ENCODE measurements at places on chromosomes 12 and 14. TPM values are rescaled to one million over a fixed set of nuclear protein-coding genes. Genes with fewer than 3 reads are reported as not detected.

DNA sequence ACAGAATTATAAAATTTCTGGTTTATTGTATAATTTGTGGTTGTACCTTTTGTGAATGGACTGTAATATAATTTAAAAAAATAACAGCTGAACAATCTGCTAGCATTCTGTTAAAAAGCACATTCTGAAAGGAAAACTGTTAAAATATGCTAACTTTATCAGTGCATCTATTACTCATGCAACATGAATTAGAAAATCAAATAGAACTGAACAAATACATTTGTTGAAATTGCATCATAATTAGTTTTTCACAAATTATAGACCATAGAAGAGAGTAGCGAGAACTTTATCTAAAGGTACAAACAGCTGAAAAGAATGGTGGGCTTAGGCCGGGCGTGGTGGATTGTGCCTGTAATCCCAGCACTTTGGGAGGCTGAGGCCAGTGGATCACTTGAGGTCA, 33.0 kb downstream of the PTPN21 start:
- no peak overlapping the region for H3K27ac ChIP-seq
- no peak for DNase-seq
- no peaks in the 10 kb centered on the region for H3K27me3 ChIP-seq
- no peak overlapping the region for H3K4me3 ChIP-seq
- H3K4me1 ChIP-seq, result no peaks in the 10 kb centered on the region

DNA sequence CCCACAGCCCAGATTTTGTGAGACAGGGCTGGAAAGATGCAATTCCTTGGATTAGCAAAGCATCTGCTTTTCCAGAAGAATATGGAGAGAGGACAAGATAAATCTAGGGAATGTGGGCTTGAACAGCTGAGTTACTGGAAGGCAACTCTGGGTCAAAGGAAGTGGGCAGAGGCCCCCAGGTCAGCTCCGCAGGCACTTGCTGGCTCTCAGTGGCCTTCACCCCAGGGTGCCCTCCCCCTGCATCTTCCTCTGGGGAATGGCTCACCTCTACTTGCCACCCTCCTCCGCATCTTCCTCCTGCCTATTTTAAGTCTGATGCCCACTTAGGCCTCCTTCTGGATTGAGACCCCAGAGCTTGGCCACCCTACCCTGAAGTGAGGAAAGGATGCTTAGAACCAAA, 10.5 kb upstream of the PNMA1 start:
- no peaks in the 10 kb centered on the region for H3K27me3 ChIP-seq
- DNase-seq, result no peak
- H3K4me3 ChIP-seq, result no peak overlapping the region
- no peak overlapping the region for H3K27ac ChIP-seq
- peaks cover 13% of the 10 kb centered on the region for H3K4me1 ChIP-seq

DNA sequence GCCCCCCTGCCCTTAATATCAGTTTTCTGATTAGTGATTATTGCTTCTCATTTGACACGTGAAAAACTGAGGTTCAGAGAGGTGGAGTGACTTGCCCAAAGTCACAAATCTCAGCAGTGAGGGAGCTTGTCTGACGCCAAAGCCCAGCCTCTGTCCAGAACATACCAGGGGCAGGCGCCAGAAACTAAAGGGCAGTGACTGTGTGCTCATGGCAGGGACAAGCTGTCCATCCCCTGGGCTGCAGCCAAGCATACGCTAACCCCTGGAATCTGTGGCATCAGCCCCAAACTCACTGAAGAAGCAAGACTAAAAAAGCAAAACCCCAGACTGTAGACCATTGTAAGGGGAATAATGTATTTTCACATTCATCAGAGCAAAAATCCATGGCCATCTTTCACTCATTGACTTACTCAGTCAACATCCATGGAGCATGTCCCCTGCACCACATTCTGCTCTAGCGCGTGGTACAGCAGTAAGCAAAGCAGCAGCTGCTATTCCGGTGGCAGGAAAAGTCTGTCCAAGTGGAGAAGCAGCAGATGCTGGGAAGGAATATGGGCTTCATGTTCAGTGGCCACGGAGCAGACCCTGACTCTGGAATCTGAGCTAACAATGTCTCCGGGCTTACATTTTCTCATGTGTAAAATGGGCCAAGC, 1.5 kb upstream of the SERPINA4 start:
- H3K4me1 ChIP-seq, result no peaks in the 10 kb centered on the region
- H3K4me3 ChIP-seq, result no peak overlapping the region
- no peak overlapping the region for H3K27ac ChIP-seq

GRCh38 chr14:104591031-104591430, 11.5 kb downstream of the C14orf180 start:
- H3K27me3 ChIP-seq, result no peaks in the 10 kb centered on the region
- DNase-seq, result no peak

GRCh38 chr14:76772300-76773187, 11.3 kb downstream of the VASH1 start:
- DNase-seq, result no peak
- peaks cover 29% of the 10 kb centered on the region for H3K4me1 ChIP-seq
- H3K4me3 ChIP-seq, result no peak overlapping the region
- H3K27ac ChIP-seq, result no peak overlapping the region

- no peak overlapping the region for H3K27ac ChIP-seq
- no peaks in the 10 kb centered on the region for H3K27me3 ChIP-seq
- DNase-seq, result no peak
- H3K4me3 ChIP-seq, result no peak overlapping the region
- H3K36me3 ChIP-seq, result no peaks in the 10 kb centered on the region
- H3K4me1 ChIP-seq, result no peaks in the 10 kb centered on the region
These were observed 527.2 kb downstream of the GALC start for GRCh38 chr14:87465770-87466169.

DNA sequence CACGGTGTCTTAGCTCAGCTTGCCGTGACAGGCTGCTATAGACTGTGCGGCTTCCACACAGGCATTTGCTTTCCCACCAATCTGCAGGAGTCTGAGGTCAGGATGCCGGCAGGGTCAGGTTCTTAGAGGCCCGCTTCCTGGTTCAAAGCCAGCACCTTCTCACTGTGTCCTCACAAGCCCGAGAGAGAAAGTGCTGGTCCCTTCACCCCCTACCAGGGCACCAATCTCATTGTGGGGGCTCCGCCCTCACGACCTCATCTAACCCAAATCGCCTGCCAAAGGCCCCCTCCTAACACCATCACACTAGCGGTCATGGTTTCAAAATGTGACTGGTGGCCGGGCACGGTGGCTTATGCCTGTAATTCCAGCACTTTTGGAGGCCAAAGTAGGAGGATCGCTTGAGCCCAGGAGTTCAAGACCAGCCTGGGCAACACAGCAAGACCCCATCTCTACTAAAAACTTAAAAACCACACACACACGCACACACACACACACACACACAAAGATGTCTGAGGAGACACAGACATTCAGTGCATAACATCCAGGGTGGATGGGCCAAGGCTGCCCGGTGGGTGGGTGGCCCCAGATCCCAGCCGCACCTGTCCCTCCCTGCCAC, 26.8 kb downstream of the MMP17 start:
- no peak overlapping the region for H3K4me3 ChIP-seq
- H3K36me3 ChIP-seq, result peaks cover 18% of the 10 kb centered on the region
- no peaks in the 10 kb centered on the region for H3K27me3 ChIP-seq
- no peak for DNase-seq
- H3K4me1 ChIP-seq, result peaks cover 3% of the 10 kb centered on the region

DNA sequence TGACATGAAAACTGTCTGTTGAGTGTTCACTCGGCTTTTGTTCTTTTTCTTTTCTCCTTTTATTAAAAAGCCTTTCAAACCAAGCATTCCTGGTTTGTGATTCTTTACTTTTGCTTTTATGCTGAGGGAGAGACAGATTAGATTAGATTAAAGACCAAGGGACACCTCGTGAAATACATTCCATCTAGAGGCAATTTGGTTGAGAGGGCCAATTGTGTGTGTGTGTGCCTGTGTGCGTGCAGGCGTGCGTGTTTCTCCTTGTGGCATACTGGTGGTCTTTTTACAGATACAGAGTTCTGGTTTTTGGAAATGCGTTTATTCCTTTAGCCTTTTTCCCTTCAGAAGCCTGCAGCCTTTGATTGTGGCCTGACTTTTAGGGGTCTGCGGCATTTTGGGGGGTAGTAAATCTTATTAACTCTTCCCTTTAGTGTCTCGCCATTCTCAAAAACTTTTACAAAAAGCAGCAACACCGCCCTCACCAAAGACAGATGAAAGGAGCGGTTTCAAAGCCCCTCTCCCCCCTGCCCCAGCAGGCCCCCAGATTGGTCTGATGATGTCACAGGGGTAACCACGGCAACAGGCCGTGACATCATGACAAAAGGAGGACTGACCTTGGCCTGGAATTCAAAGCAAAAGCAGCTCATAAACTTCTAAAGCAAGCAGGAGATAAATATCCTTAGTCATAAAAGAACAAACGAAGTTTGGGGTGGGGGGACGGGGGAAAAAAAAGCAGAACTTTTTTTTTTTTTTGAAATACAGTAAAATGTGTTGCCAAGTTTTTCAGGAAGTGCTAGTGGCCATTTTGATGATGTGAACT, 84.1 kb upstream of the TBX3 start:
- H3K27me3 ChIP-seq, result no peaks in the 10 kb centered on the region
- no peaks in the 10 kb centered on the region for H3K36me3 ChIP-seq
- DNase-seq, result no peak
- no peak overlapping the region for H3K4me3 ChIP-seq
- no peak overlapping the region for H3K27ac ChIP-seq

GRCh38 chr12:75892731-75893408, 138.7 kb downstream of the PHLDA1 start:
- H3K4me1 ChIP-seq, result no peaks in the 10 kb centered on the region
- no peak for DNase-seq
- no peak overlapping the region for H3K4me3 ChIP-seq
- no peaks in the 10 kb centered on the region for H3K27me3 ChIP-seq
- H3K27ac ChIP-seq, result no peak overlapping the region

DNA sequence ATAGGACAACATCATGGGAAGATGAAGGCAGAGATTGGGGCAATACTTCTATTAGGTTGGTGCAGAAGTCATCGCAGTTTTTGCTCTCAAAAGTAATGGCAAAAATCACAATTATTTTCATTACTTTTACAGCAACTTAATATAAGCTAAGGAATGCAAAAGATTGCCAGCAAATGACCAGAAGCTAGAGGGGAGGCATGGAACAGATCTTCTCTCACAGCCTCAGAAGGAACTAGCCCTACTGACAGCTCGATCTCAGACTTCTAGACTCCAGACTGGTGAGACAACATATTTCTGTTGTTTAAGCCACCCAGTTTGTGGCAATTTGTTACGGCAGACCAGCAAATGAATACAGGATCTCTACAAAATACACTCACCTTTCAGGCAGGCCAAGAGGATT, 348.5 kb upstream of the TBX3 start:
- no peaks in the 10 kb centered on the region for H3K4me1 ChIP-seq
- H3K4me3 ChIP-seq, result no peak overlapping the region
- H3K27ac ChIP-seq, result no peak overlapping the region
- no peaks in the 10 kb centered on the region for H3K27me3 ChIP-seq
- DNase-seq, result no peak
- H3K36me3 ChIP-seq, result no peaks in the 10 kb centered on the region

DNA sequence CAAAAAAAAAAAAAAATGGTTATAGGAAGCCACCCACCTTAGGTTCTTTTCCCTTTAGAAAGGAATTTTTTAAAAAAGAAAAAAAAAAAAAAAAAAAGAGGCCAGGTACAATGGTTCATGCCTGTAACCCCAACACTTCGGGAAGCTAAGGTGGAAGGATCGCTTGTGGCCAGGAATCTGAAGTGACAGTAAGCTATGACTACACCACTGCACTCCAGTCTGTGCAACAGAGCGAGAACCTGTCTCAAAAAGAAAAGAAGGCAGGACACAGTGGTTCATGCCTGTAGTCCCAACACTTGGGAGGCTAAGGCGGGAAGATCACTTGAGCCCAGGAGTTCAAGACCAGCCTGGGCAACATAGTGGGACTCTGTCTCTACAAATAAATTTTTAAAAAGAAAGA, 36.0 kb downstream of the SPTLC2 start:
- H3K4me3 ChIP-seq, result no peak overlapping the region
- H3K27ac ChIP-seq, result no peak overlapping the region
- H3K27me3 ChIP-seq, result no peaks in the 10 kb centered on the region
- H3K4me1 ChIP-seq, result no peaks in the 10 kb centered on the region
- no peak for DNase-seq

DNA sequence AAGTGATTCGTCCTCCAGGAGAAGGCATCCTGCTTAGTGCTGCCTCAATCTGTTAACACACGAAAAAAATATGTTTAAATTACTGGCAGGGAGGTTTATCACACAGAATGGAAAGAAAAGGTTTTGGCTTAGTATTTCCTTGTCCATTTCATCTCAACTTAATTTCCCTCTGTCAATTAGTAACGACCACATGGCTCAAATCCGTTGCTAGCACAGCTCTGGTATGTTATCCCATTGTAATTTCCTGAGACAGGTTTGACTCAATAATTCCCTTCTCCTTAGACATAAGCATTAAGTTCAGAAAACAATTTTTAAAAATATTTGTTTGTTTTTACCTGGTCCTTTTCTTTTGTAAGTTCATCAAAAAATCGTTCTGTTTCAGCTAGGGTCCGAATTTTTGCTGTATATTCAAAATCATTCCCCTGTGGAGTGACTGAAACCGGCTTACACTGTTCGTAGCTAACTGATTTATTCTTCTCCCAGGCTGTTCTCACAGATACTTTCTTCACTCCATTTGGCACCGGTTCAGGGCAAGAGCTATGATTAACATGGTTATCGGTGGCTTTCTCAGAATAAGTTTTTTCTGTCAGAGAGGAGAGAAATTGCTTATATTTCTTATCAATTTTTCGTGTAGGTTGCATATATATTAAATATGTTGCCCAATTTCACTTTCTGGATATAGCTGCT, 10.1 kb upstream of the PITPNM2 start:
- no peak overlapping the region for H3K27ac ChIP-seq
- H3K27me3 ChIP-seq, result no peaks in the 10 kb centered on the region
- H3K4me1 ChIP-seq, result no peaks in the 10 kb centered on the region
- no peak for DNase-seq
- peaks cover 43% of the 10 kb centered on the region for H3K36me3 ChIP-seq

- no peaks in the 10 kb centered on the region for H3K27me3 ChIP-seq
- H3K36me3 ChIP-seq, result no peaks in the 10 kb centered on the region
- DNase-seq, result no peak
- no peaks in the 10 kb centered on the region for H3K4me1 ChIP-seq
- no peak overlapping the region for H3K4me3 ChIP-seq
These were observed 286.3 kb downstream of the RPAP3 start for GRCh38 chr12:47419497-47419896.

DNA sequence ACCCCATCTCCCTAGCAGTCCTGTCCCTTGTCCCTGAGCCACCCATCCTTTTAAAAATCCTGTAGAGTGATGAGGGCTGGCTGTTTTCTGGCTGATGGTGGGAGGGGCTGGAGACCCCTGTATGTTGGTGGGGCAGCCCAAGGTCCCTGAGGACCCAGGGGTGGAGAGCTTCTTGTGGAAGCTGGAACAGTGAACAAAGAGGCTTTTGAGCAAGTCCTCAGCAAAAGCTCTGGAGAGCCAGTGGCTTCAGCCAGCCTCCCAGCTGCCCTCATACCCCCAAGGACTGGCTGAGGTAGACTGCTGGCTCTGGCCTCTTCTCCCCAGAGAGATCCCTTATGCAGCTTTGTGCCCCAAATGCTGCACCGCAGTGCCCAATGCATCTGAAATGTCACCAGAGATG, 29.2 kb upstream of the COL2A1 start:
- peaks cover 13% of the 10 kb centered on the region for H3K27me3 ChIP-seq
- H3K27ac ChIP-seq, result no peak overlapping the region
- no peak for DNase-seq

GRCh38 chr14:34184126-34184525, 233.3 kb upstream of the EGLN3 start:
- peaks cover 3% of the 10 kb centered on the region for H3K4me1 ChIP-seq
- H3K27me3 ChIP-seq, result no peaks in the 10 kb centered on the region

The SERPINA3 gene
- total RNA-seq, result not detected

The KRT75 gene
- total RNA-seq, result not detected

The CCND2 gene
- total RNA-seq, result 223 TPM

The PLEK2 gene
- 2.9 TPM for total RNA-seq
